AG08395 (cell line): ENCODE measurements at places on chromosomes 1 and 21.

DNA sequence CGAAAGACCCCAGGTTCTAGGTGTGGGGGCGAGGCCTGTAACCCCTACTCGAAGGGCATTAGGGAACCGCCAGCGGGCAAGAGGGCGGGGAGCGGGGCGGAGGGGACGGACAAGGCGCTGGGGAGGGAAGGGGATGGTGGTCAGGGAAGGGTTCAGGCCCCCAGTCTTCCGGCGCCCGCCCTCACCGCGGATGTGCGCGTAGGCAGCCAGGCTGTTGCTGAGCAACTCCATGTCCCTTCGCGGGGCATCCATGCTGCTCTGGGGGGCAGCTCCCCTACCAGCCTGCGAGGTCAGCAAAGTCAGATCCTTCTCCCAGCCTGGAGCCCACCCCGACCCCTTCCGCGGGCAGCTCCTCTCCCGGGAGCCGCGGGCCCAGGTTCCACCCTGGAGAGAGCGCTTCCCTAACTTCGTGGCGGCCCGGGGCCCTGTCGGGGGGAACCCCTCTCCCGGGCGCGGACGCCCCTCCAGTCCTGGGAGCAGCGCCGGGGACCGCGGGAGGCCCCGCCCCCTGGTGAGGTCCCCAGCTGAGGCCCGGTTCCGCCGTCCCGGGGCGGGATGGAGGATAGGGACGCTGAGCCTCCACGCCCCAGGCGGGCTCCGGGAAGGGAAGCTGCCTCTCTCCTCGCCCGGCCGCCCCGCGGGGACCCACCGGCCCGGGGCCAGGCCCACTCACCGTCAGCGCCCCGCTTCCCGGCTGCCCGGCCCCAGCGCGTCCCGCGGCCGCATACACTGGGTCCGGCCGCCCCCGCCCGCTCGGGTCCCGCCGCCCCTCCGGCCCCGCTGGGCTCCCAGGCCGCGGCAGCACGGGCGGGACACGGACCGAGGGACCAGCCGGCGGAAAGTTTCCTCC lies 434 bp downstream of the EVA1B start:
- DNase-seq: peak; percentile 54

- DNase-seq: no peak
Measured at GRCh38 chr1:171296897-171297296, 17.1 kb upstream of the FMO4 start.

DNA sequence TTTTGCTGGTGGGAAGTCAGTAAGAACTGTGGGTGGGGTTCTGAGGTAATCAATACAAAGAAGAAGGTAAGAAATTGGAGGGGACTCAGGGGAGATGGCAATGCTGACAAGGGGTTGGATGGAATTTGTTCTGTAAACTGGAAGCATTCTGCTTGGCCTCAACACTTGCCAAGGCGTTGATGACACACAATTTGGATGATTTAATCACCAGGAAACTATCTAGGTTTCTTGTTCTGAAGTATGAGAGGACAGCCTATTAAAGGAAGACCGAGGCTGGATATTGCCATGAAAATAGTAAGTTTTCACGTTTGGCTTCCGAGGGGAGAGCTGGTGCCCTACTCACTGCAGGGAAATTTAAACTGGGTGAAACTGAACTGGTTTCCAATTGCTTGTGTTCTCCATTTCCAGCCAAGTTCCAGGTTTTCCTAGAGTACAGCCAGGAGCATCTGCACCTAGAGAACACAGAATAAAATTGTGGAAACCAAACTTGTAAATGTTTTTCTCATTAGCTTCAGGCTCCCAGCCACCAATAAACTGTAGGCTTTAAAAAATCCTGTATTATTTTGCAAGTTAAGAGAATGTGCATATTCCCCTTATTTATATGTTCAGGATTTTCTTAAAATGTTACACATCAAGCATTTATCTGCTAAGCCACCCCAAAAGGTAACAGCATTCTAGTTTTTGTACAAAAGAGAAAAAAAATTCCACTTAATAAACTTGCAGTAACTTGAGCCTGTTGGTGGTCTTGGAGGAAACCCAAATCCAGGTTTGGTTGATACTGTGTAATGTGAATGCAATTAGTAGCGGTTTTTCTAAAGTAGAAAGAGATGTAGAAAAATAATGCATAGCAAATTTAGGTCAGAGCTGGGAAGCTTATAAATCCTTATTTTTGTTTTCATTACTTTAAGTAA lies 53.8 kb downstream of the ROR1 start:
- peak; percentile 50 for DNase-seq

DNA sequence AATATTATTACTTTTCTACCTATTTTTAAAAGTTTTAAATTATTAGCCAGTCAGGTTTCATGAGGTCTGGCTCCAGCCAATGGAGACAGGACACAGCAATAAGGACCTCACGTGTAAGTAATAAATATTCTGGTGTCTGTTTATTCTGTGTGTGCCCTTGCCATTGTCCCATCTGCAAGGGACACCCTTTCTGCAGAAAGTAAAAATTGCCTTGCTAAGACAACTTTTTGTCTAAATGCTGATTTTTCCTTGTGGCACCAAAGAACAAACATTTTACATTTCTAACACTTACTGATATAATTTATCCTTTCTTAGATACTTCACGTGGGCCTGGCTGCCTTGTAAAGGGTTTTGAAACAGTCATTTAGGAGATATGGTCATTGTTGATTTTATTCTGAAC lies 29.4 kb downstream of the OVAAL start:
- no peak for DNase-seq

GRCh38 chr21:31204801-31205200 lies 139.3 kb downstream of the TIAM1 start:
- no peak for DNase-seq

GRCh38 chr1:119587341-119587740 lies 60.7 kb downstream of the ZNF697 start:
- DNase-seq: peak; percentile 29

DNA sequence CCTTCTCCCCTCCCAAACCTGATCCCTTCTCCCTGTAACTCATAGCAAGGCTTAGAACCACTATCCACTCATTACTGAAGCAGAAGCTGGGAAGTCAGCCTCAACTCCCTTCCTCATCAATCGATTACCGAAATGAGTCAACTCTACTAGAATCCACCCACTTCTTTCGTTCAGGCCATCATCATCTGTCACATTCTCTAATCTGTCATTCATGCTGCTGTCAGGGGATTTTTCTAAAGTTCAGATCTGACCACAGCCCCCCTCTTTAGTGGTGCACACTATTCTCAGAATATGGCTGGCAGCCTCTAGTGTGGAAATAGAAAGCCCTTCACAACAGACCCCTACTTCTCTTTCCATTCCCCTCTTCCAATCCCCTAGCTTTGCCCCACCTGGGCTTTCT lies 5.1 kb downstream of the NT5C1A start:
- DNase-seq: no peak
